Activated T-cell treated with anti-CD3 and anti-CD28 coated beads for 4 hours (primary cell): ENCODE measurements at places on chromosomes 16 and 17.
A peak's percentile ranks its signal among the peaks of the same experiment; 100 is the strongest.

DNA sequence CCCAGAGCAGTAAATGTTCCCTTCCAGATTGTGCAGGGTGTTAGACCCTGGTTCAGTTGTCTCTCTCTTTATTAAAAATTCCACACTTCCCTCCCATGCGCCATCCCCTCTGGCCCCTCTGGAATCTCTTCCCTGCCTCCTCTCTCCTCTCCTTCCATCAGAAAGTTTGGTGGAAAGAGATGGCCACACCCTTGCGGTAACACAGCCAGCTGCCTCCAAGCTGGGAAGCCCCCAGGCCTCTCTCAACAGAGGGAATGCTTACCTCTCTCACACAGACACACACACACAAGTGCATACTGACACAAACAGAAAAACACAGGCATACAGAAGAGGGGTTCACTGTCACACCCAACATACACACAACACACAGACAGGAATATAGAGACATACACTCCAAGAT lies 220.5 kb downstream of the C16orf78 start:
- no peak for DNase-seq

GRCh38 chr17:34651402-34651811 lies 72.0 kb downstream of the TMEM132E start:
- no peak for DNase-seq

DNA sequence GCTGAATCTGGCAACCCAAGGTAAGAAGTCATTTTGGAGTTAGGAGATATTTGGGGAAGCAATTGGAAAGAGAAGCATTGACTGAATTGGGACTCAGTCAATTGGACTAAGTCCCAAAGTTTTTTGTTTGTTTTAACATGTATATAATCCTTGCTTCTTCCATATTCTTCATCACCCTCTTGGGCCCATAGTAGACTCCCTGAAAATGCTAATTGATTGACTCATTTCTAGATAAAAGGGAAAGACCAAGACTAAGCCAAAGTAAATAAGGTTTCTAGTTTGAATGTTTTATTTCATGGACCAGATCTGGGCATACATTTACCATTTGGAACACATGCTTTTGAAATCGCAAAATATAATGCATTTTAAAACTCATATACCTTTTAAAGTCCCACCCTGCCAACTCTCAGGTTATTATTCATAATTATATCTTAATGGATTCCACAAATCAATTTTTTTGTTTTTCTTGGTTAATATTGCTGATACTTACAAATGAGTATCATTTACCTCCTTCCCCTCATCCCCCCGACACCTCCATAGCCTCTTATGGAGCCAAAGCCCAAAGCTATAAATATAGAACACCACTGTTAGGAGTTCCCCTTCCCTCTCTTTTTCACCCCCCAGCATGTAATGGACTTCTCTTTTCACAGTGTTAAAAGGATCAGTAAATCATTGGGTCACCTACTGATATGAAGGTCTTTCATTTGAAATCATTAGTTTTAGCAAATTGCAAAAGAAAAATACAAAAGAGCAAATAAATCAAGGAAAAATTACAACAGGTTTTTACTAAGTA lies 674.0 kb upstream of the SOX9 start:
- no peak for DNase-seq

- DNase-seq = no peak
These were observed 1.0 kb downstream of the UTP4 start for GRCh38 chr16:69133373-69133954.

- DNase-seq = no peak
These were observed 194.5 kb downstream of the RPTOR start for GRCh38 chr17:80738987-80739730.

GRCh38 chr17:245020-245419 lies 63.6 kb upstream of the DOC2B start:
- DNase-seq = no peak

- peak; percentile 62 for DNase-seq
These were observed at the start of gene CACNA1H for GRCh38 chr16:1152651-1153259. Gene CACNA1H (plus strand): TSS chr16:1153106. CDS start chr16:1153738, 632 bp downstream.

GRCh38 chr16:557463-558297 lies 2.5 kb upstream of the PRR35 start:
- DNase-seq = no peak

- DNase-seq = no peak
These were observed 113.5 kb downstream of the DYNLRB2 start for GRCh38 chr16:80654094-80654862.

- DNase-seq = no peak
These were observed 1.7 kb upstream of the STAT3 start for GRCh38 chr17:42389899-42390298.

DNA sequence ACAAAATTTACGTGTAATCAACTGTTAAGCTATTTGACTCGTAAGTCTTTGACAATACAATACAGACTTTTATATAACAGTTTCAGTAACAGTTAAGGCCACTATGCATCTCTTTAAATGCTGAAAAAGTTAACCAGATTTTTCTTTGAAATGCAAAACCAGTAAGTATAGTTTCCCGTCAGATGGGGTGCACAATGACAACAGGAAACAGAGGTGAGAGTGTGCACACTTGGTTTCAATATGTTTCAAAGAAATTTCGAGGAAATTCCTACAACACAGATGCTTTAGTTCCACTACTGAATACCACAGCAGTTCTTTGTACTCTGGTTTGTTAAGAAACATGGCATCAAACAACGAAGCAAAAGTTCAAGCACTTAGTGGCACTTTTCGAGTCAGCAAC lies 48.4 kb downstream of the RNF157 start:
- peak; percentile 23 for DNase-seq

- DNase-seq = no peak
These were observed 72.9 kb downstream of the JPH3 start for GRCh38 chr16:87675111-87675719.

- DNase-seq = peak; percentile 46
These were observed at the start of the genes CXCL16 and ZMYND15 for GRCh38 chr17:4739122-4740024. Gene CXCL16 (minus strand): TSS chr17:4739928. CDS start chr17:4739339, 589 bp downstream. Gene ZMYND15 (plus strand): TSS chr17:4739833. CDS start chr17:4740549, 716 bp downstream.

- DNase-seq = no peak
These were observed 414.1 kb upstream of the CDH8 start for GRCh38 chr16:62450291-62450690.

DNA sequence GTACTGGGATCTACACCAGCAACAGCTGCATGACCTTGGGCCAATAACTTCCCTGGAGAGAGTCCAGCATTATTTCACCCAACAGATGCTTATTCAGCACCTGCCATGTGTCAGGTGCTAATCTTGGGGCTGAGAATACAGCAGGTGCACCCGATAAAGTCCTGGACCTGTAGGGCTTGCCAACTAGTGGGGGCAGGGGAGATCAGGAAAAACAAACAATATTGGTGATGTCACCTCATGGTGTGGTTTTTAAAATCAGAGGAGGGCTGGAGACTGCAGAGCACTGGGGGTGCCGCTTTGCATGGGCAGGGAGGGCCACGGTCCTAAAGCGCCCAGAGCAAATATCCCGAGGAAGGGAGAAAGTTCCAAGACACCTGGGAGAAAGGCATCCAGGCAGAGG lies 218.8 kb downstream of the C16orf95 start:
- DNase-seq = no peak

- DNase-seq = no peak
These were observed 173.7 kb downstream of the RBFOX1 start for GRCh38 chr16:7506363-7506762.
